ENCODE measurements at places on chromosomes 7 and 10.

DNA sequence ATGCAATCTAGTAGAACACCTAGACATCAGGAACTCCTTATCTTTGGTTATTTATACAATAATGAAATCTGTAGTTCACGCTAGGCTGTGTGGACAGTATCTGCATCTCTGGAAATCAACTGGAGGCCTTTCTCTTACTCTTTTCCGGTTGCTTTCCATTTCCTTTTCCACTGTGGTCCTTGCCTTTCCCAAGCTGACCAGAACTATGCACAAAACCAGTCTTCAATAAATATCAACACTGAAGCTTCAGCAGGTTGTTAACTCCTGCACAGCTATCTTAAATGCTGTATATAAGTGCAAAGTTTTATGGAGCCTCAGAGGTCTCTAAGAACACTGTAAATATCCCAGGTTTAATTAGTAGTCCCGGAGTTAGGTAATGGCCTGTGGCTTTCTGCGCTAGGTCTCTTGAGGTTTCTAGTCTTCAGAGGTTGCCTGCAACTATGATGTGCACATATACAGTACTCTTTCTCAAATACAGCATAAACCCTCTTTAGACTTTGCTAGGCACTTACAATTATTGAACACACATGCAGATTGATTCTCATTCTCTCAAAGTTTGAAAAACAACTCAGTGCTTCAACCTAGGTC is 2.4 kb downstream of the KLLN start:
- no peak for DNase-seq

- no peak for DNase-seq
Measured at GRCh38 chr10:23338886-23339285, 5.7 kb downstream of the C10orf67 start.

DNA sequence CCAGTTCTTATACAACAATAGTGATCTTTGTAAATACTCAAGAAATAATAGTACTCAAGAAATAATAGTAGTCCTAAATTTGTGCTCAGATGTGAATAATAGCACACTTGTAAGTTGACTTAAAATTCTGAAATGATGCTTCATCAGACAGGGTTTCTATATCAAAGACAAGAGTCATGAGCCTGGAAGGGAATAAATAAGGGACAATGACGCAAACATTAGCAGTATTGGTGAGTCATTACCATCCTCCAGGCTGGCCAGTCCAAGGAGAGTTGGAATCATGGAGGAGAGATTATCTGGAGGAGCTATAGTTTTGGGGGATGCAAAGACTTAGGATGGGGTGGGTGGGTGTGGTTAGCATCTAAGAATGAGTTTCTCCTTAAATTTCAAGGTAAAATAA is 6.1 kb upstream of the SH3PXD2A start:
- peak; percentile 48 for DNase-seq

DNA sequence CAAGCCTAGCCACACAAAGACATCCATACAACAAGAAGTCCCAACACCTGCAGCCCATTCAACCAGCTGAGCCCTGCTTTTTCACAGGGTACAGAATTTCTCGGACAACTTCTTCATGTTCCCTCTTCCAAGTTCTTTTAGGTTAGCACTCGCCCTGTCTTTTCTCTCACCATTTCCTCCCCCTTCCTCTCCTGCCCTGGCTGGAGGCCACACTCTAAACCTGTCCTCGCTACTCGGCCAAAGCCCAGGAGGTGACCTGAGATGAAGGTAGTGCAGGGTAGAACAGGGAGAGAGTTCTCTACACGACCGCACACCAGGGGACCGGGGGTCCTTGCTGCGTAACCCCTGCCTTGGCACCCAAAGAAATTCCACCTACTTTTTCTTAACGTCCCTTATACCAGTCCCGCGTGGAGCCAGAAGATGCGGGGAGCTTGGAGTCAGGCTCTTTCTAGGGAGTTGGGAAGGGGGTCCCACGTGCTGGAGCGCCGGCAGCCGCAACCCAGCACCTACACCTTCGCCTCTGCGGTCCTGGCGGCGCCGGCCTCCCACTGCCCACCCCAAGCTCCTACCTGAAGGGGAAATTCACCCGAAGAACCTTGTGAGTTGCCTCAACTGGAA is 16.0 kb upstream of the DLX6 start:
- DNase-seq = no peak

GRCh38 chr7:3650844-3651243 is 349.8 kb downstream of the SDK1 start:
- DNase-seq = no peak
